ENCODE measurements at places on chromosomes 12 and 14.

- no peak for DNase-seq
Observed at GRCh38 chr14:33810308-33810707, 140.6 kb downstream of the EGLN3 start.

DNA sequence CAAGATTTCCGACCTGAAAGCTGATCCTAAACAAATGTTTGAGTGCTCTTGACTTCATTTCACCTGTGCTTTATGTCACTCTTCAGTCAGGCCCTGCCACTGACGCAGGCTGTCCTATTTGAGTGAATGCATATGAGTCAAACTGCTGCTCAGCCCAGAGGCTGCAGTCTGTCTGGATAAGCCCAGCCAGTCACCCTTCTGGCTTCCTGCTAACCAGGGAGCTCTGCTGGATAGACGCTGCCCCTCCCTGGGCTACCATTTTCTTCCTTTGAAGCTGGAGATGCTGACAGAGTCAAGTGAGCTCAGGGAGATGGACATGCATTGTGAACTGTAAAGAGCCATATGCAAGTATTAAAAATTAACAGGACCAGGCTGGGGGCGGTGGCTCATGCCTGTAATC is 5.1 kb upstream of the TUNAR start:
- no peak for DNase-seq

DNA sequence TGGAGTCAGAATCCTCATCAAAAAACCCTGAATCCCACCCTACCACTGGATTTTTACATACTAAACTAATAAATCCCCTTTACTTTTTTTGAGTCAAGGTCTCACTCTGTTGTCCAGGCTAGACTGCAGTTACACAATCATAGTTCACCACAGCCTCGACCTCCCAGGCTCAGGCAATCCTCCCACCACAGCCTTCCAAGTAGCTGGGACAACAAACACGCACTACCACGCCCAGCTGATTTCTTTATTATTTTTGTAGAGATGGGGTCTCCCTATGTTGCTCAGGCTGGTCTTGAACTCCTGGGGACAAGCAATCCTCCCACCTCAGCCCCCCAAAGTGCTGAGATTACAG is 24.3 kb downstream of the SPTSSA start:
- DNase-seq: no peak

- no peak for DNase-seq
Observed at GRCh38 chr12:46763230-46763629, 62.6 kb downstream of the SLC38A4 start.
